Cerebellar nuclear complex (tissue), 1 donor: ENCODE measurements at places on chromosomes 1 and 21.

DNA sequence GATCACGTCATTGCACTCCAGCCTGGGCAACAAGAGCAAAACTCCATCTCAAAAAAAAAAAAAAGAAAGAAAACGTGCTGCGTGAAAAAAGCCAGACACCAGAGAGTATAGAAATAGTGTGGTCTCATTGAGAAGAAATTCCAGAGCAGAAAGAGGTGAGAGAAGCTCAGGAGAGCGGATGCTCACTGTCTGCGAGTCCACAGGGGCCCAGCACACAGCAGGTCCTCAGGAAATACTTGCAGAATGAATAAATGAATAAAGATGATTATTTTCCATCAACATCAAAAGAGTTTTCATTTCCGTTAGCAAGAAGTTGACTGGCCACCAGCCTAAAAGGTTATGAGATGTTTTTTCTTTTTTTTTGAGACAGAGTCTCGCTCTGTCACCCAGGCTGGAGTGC is 14.4 kb downstream of the CASP9 start:
- no peak for DNase-seq

GRCh38 chr1:232384171-232384883 is 245.6 kb downstream of the SIPA1L2 start:
- DNase-seq, result no peak

GRCh38 chr1:6745073-6745472 is 40.2 kb upstream of the CAMTA1 start:
- no peak for DNase-seq

DNA sequence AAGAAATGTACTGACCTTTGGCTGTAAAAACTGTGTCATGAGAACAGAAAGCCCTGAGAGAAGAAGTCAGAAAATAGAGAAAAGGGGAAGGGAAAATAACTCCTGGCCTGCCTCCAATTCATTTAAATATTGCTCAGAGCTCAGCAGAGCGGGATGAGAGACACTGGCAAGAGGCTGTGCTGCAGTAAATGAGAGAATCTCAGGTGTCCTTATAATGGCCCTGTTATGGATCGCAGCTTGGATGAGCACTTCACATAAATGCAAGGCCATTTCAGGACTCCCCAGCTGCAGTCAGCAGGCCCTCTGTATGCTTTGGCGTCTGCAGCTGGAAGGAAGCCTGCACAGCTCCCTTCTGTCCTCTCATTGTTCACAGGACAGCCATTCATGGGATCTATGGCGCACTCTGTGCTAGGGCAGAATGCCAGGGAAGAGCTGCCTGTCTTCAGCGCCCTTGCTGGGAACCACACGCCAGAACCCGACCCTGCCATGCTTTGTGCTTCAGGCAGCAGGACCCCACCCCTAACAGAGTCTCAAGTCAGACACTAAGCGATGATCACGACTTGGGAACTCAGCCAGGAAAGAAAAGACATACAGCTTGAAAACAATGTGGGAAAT is 20.7 kb upstream of the ABCB10 start:
- no peak for DNase-seq

DNA sequence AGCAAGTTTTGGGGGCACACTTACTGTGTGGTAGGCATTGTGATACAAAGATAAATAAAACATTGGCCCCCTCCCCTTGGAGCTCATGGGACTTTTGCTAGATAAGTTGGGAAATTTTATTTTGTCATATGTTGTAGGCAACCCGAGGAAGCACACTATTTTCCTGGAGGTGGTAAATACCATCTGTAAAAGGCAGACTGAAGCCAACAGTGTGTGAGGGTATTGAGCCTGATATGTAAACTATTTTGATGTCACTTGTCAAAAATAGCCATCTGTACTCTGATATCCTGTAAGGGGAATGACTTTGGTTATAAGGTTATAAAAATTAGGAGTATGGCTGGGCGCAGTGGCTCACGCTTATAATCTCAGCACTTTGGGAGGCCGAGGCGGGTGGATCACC is 30.6 kb downstream of the VANGL2 start:
- no peak for DNase-seq

GRCh38 chr1:60234776-60235175 is 161.2 kb upstream of the C1orf87 start:
- DNase-seq, result no peak

- no peak for DNase-seq
Measured at GRCh38 chr1:220575718-220576497, 48.0 kb downstream of the MARK1 start.

DNA sequence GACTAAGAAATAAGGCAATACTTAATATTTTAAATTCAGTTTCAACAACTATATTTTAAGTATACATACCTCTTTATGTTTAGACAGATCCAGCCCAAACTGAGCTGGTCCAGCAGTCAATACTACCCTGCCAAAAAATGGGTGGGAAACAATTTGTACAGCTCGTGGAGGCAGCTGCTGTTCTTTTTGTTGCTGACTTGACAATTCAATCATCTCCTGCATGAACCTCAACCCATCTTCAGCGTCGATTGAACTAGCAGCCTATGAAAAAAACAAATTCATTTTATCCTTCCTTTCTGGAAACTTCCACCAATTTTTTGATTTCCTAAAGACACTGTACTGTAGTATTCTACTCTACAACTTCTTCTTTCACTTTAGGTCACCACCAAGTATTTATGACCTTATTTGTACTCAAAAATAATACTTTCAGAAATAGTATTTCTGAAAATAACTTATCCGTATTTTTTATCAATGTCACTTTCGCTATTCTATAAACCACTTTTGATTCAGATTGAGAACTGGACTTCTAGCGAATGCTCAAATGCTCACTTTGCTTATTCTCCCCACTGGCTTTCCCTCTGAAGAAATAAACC is 46.5 kb downstream of the EDEM3 start:
- DNase-seq, result no peak

DNA sequence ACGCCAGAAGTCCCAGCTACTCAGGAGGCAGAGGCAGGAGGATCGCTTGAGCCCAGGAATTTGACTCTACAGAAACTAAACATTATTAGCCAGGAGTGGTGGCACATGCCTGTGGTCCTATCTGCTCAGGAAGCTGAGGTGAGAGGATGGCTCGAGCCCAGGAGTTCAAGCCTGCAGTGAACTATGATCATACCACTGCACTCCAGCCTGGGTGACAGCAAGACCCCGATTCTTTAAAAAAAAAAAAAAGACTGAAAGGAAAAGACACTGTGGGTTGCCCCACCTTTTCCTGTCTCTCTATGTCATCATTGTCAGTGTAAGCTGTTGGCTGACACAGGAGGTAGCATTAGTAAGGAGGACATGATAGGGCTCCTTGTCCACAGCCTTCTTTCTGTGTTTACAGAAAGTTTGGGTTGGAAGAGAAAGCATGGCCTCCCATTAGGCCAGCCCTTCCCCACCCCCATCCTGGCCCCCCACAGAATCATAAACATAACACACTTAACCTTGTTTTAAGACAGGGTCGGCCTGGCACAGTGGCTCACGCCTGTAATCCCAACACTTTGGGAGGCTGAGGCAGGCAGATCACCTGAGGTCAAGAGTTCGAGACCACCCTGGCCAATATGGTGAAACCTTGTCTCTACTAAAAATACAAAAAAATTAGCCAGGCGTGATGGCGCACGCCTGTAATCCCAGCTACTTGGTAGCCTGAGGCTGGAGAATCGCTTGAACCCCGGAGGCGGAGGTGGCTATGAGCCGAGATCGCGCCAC is 20.6 kb upstream of the RCAN3 start:
- no peak for DNase-seq

GRCh38 chr1:234286206-234286605 is 87.0 kb upstream of the COA6 start:
- DNase-seq, result no peak

- DNase-seq, result no peak
Measured at GRCh38 chr1:29412591-29412990, 176.3 kb downstream of the PTPRU start.

DNA sequence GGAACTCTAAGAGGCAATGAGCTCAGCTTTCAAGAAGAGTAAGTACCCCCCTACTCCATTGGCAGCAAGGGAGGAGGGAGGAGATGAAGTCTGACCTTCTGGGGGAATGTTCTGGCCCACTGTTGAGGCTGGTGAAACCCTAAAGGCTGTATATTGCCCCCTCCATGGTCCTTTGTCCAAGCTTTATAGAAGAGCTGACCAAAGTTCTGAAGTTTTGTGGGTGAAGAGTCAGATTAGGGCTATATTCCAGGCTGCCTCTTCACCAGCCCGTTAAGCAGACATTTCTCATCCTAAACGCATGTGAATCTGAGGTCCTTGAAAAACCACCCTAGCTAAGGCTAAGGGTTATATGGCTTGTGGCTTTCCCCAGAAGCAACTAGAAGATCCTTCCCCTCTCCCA is 1.4 kb downstream of the C1orf94 start:
- DNase-seq, result no peak

DNA sequence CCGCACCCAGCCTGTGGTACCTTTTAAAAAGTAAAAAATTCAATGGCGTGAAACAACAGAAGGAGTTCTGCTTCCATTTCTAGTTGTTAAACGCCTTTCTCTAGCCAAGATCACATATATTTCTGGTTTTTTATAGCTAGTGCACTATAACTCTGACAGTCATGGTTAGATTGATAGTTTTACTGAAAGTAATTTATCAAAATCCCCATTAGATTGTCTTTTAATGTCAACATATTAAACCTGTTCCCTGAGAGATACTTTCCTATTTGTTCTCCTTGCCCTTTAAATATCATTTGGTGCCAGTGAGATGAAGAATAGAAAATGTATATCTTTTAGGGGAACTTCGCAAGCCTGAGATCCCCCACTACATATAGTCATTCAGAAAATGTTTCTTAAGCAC is 7.3 kb downstream of the SMAP2 start:
- DNase-seq, result no peak

DNA sequence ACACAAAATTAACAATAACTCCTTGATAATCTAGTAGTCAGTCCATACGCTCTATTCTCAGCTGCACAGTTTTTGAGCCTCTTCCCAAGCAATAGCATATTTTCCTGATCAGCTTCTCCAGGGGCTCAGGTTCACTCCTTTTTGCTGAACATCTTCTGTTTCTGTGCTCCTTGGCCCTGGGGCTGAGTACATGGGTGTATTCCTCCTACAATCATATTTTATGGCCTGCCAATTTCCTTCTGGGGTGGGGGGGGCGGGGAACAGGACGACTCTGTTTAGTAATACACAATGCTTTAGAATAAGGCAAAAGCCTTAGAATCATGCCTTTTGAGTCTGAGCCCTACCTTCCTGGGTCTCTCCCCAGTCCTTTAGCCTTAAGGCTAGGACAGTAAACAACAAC is 8.5 kb downstream of the CLDN19 start:
- DNase-seq, result no peak

- DNase-seq, result no peak
Measured at GRCh38 chr1:157624471-157624870, 26.6 kb upstream of the FCRL4 start.

DNA sequence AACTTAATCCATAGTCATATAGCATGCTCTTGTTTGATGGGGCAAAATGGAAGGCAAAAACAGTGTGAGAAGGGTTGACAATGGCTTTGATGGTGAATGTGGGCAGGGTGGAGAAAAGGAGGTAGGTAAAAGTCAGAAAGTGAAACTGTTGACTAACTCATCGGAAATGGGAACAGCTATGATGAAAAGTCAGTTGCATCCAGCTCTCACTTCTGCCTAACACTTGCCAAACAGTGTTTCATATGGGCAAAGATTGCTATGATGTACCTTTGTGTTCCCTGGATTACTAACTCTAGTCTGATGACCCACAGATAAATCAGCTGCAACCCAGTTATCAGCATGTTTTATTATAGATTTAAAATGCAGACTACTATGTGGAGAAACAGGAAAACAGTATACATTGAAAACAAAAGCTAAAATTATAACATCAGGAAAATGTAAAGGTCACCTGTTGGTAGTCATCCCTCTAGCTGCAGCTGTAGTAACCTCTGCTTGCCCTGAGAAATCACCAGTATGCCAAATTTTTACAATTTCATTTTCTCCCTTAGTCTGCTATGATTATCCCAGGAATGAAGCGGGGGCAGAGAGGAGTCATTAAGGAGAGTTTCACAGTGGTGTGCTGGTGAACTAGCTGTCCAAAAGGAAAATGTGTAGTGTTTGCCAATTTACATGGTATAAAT is 11.7 kb downstream of the TNFSF18 start:
- DNase-seq, result no peak
